ENCODE measurements at places on chromosomes 4 and X.

- DNase-seq: no peak
Measured at GRCh38 chr4:3220476-3221183, 28.3 kb upstream of the MSANTD1 start.

- no peak for DNase-seq
Measured at GRCh38 chr4:109947457-109947856, 34.8 kb downstream of the EGF start.

GRCh38 chrX:39501822-39502221 is 595.9 kb downstream of the BCOR start:
- no peak for DNase-seq

GRCh38 chrX:50827996-50828395 is 14.0 kb upstream of the SHROOM4 start:
- no peak for DNase-seq

DNA sequence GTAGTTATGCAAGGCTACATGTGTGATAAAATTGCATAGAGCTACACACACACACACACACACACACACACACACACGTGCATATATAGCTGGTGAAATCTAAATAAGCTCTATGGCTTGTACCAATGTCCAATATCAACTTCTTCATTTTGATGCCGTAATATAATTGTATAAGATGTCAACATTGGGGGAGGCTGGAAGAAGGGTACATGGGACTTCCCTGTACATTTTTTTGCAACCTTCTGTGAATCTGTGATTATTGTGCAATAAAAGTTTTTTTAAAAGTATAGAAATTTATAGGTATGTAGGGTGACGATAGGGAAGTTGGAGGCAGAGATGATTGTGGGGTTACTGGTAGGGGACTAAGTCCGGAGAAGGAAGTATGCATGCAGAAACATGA is 105.5 kb downstream of the HDAC8 start:
- DNase-seq: no peak

GRCh38 chr4:12555011-12555410 is 929.1 kb downstream of the RAB28 start:
- DNase-seq: no peak

DNA sequence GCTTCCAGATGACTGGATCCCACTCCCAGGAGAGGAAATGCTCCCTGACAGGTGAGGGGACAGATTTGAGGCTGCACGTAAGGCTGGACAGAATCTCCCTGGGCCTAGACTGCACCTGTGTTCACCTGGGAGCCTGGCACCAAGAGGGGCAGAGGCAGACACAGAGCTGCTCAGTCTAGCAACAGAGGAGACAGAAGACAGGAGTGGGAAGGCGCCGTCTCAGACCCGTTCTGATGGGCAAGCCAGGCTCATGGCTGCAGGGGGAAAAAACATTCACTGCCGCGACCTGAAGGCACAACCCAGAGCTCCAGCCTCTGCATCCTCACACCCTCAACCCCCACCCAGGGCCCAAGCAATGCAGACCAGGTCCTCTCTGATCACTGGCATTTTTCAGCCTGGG is 16.8 kb downstream of the BCAP31 start:
- no peak for DNase-seq

DNA sequence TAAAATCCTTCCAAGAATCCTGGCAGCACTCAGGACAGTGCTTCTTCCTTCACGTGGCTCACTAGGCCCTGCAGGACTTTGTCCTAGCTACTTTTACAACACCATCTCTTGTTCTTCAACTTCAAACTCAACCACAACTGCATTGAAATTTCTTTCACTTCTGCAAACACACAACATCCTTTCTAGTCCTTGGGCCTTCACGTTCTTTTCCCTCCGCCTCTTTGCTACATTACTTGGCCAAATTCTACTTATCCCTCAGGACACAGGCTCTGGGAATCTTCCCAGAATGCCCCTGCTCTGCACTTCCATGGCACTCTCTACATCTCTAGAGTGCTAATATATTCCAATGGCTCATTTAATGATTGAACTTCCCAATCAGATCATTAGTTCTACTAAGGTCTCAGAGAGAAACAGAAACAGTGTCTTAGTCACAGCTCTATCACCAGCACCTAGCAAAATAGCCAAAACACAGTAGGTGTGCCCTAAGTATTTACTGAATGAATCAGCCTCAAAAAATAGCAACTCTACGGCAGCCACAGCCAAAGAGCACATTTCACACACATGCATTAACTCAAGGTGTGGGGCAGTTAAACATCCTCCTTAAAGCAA is 73.3 kb downstream of the MANBA start:
- DNase-seq: peak; percentile 10

- DNase-seq: peak; percentile 47
Measured at GRCh38 chrX:129786210-129786651, 6.5 kb downstream of the SASH3 start.

GRCh38 chr4:152771741-152772533 is 7.6 kb downstream of the TIGD4 start:
- no peak for DNase-seq

DNA sequence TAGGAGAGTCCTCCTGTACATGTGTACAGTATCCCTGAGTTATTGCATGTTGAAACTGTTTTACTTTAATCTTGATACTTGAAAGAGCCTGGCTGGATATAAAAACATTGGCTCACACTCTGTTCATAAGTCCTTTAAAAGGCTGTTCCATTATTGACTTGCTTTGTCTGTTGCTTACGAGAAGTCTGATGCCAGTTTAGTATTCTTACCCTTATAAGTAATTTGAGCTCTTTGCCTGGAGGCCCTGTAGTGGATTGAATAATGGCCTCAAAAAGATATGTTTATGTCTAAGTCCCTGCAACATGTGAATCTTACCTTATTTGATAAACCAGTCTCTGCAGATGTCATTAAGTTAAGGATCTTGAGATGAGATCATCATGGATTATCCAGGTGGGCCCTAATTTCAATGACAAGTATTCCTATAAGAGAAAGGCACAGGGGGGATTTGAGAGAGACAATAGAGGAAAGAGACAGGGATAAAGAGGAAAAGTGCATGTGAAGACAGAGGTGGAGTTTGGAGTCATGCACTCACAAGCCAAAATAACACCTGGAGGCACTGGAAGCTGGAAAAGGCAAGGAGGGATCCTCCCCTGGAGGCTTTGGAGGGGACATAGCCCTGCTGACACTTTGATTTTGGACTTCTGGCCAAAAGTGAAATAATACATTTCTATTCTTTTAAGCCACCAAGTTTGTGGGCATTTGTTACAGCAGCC is 98.1 kb downstream of the IRF2 start:
- DNase-seq: no peak

DNA sequence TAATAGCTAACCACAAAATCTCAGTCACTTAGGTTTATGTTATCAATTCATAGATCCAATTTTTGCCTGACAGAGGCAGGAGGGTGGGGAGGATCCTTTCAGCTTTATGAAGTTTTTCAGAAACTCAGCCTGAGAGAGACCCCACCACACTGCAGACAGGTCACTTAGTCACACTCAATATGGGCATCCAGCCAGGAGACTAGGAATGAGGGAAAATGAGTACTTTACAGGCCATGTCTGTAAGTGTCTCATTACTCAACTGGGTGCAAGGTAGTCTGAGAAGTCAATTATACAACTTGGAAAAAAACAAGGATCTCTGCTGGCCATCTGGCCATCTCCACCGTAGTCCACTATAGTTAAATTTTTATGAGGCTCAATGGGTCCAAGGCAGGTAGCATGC is 365.9 kb downstream of the INPP4B start:
- DNase-seq: no peak

DNA sequence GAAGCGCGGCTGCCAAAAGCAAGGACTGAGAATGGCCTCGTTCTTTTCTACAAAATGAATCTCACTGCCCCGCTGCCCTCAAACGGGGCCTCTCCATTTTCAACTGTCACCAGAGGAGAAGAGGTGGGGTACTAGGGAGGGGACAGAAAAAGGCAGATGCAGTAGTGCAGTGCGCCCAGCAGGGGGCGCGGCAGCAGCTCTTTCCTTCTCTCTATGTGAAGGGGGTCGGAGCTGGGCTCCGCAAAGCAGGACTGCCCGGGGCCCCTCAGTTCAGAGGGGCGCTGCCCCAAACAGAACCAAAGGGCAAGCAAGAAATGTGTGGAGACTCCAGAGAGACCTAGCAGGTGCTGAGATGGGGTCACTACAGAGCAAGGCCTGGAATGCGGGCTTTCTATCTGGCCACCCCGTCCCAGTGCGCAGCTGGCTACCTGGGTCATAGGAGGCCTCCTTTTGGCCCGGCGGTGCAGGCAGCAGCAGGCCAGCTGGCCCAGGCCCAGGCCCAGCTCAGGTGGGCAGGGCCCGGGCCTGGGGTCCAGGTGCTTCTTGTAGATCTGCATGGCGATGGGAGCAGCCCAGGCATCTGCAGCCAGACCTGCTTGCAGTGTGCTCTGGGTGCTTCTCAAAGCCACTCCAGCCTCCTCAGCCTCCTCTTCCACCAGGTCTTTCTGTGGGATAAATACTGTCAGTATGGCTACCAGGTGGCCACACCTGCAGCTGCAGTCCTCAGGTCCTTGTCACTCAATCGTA is 5.9 kb downstream of the IRAK1 start:
- peak; percentile 64 for DNase-seq

- DNase-seq: no peak
Measured at GRCh38 chr4:64465263-64465662, 56.0 kb upstream of the TECRL start.

DNA sequence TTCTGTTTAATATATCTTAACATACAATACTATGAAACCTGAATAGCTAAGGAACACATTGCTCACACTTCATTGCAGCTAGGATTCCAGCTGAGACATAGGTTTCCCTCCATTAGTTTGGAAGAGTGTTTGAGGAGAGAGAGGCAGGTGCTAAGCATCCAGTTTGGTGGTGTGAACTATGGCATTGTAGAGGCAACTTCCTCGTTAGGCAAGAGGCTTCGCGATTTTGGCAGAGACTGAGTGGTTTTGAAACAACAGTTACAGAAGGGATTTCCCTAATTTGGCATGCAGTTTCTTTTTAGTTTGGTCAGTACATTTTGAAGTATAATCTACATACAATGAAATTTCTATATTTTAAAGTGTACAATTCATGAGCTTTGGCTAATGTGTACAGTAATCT is 117.1 kb upstream of the BMP3 start:
- DNase-seq: no peak

DNA sequence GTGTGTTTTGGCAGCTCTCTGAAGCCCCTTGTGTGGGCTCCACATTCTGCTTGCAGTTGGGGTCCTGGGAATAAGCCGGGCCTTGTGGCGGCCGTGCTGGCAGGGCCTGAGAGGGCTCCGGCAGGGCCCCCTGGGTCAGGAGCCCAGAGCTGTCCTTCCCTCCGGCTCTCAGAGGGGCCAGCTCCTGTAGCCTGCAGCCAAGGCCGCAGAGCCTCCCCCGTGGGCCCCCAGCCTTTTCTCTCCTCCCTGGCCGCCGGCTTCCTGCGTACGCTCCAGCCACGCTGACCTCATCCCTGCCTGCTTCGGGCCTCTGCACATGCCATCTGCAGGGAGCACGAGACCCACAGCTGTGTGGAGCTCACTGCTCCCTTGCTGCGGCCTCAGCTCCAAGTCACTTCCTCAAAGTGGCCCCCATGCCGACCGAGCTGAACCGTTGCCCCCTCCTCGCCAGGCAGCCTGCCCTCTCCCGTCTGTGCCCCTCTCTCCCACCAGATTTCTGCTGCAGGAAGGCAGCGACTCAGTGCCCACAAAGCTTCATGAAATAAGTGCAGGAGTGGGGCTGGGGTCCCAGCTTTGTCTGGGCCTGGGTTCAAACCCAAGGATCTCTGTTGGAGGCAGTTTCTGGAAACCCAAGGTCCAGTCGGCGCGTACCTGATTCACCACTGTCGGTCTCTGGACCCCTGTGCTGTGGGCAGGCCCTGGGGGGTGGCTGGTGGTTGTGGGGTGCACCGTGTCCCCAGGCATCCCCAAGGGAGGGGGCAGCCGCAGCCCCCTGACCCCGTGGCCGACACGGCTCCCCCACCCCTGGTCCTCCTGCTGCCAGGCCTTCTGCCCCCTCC is 57.1 kb upstream of the NKX1-1 start:
- no peak for DNase-seq

DNA sequence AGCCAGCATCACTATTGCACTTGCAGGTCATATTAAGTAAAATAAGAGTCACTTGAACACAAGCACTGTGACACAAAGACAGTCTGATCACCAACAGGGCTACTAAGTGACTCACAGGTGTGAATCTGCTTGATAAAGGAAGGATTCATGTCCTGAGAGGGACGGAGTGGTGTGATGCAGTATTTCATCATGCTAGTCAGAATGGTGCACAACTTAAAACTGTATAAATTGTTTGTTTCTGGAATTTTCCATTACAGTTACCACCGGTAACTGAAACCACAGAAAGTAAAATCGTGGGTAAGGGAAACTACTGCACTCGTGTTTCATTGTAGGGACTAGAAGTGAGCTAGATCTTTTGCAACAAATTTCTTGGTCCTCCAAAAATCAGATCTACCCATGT is 109.7 kb downstream of the ELOVL6 start:
- DNase-seq: no peak

DNA sequence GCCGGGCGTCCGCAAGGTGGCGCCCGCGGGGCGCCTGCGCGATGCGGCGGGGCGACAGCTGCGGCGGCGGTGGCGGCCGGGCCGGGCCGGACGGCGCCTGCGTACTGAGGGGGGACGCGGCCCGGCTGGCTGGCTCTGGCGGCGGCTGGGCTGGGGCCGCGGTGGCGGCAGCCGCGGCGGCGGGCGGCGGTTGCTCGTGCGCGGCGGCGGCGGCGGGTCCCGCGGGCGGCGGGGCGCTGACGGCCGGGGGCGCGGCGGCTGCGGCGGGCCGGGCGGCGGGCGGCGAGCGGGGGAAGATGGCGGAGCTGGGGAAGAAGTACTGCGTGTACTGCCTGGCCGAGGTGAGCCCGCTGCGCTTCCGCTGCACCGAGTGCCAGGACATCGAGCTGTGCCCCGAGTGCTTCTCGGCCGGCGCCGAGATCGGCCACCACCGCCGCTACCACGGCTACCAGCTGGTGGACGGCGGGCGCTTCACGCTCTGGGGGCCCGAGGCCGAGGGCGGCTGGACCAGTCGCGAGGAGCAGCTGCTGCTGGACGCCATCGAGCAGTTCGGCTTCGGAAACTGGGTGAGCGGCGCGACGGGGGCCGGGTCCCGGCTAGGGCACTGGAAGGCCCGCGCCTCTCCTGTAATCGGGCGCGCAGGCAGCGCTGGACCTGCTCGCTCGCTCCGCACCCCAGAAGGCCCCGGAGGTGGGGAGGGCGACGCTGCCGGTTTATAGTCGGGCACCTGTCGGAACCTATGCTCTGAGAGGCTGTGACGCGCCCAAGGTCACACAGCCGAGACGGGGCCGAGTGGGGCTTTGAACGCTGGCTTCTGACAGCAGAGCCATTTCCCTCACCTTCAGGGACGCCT is at the start of gene TADA2B:
TSS of gene TADA2B (plus strand) at position 89 of the 853 bp plus-strand sequence. CDS start at position 297, 208 bp downstream.
- DNase-seq: peak; percentile 70

DNA sequence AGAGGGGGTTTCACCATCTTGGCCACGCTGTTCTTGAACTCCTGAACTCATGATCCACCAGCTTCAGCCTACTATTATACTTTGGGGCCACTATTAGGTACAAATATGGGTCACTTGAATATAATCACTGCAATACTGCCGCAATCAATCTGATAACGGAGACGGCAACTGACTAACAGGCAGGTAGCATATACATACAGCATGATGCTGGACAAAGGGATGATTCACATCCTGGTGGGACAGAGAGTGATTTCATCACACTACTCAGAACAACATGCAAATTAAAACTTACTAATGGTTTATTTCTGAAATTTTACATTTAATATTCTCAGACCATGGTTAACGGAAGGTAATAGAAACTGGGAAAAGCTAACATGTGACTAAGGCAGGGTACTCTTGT is 10.9 kb downstream of the LRBA start:
- no peak for DNase-seq
